ENCODE measurements at places on chromosomes 3 and 15.

DNA sequence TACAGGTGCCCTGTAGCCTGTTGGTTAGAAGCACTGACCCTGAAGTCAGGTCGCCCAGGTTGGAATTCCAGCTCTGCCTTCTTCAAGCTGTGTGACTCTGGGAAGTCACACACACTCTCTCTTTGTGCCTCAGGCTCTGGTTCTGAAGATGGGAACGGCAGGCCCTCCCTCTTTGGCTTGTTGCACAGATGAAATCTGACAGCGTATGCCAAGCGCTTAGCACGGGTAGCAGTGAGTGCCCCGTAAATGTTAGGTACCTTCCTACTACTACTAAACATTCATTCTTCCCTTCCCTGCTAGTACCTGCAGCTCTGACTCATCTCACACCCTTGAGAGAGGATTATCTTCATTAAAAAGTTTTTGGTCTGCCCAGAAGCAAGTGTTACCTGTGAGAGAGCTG is 139.0 kb downstream of the PGPEP1L start:
- DNase-seq: no peak

GRCh38 chr15:88139936-88140335 is 116.6 kb downstream of the NTRK3 start:
- DNase-seq: no peak

DNA sequence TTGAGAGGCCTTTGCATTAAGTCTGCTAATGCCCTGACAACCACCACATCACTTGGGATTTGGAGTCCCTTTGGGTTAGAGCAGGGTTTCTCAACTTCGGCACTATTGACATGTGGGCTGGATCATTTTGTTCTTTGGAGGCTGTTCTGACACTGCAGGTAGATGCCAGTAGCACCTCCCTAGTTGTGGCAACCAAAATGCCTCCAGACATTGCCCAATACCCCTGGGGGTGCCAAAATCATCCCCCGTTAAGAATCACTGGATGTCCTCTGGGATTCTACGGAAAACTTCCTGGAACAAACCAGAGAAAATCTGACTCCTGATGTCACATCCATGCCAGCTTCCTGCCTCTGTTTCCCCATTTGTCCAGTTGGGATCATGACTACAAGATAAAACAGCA is 37.2 kb upstream of the BLM start:
- DNase-seq: no peak

DNA sequence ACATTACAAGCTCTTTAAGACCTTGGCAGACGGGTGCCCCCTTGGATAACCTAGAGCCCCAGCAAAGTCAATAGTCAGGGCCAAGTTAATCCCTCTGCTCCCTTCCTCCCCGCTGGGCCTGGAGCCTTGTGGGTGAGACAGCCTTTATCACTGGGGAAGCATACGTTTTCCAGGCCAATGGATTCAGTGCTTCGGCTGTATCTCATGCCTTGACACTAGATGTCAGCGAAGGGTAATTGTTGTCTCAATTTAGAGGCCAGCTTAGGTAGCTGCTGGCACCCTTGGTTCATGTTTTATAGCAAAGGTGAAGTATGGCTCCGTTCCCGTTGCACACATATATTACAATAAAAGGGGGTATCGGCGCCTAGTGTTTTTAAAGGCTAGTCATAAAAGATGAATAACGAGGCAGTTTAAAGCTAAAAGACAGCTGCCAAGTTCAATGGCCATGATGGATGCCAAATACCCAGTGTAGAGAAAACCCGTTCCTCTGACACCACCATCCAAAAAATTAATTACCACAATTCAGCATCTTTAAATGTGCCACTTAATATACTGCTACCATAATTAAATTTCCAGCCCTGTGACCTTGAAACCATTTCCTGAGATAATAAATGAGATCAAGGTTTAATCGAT is 52.3 kb upstream of the BNIP2 start:
- no peak for DNase-seq

DNA sequence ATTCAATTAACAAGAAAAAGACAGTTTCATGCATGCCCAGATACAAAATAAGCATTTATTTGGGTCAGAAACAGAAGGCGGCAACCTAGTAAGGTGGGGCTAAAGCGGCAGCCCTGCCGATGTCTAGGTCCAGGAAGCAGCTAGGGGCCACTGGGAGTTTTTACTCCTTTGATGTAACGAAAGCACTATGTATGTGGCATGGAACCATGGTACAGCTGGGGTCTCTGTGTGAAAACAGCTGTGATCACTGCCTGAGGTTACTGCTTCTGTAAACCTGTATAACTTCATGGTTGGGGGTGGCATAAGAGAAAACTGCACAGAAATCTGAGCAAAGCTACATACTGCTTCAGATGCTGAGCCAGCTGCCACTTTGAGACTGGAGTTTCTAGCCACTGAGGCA is 119.5 kb downstream of the ZNF280D start:
- no peak for DNase-seq

DNA sequence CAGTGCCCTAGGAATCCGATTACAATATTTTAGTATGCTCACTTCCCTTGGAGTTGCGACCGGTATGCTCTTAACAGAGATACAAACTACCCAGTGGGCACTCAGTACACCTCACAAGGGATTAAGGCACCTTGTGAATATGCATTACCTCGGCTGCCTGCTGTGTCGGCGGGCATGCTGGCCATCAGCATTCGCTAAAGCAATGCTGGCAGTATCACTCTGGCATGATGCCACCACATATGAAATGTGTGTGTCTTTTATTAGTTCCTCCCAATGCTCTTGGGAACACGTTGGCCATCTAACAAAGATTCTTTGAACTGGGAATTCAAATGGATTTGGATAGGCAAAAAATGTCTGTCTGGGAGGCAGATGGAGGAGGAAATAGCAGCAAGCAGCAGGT is 67.4 kb upstream of the FOXB1 start:
- no peak for DNase-seq

DNA sequence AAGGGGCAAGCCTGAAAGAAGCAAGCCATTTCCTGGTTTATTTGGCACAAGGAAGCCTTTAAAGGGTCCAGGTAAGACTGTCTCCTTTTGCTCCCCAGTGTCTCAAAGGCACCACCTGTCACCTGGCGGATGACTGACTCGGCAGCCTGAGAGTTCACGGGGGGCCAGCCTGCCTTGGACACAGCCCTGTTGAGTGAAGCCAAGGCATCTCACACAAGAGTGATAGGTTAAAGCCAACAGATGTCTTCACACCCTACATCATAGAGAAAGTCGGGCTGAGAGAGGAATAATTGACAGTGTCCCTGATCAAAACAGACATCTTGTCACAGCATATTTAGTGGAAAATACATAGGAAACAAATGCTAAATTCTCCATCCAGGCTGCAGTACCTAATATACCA is 28.2 kb upstream of the LIPC start:
- no peak for DNase-seq

GRCh38 chr3:198067416-198067815 is 107.4 kb downstream of the LMLN start:
- DNase-seq: no peak

DNA sequence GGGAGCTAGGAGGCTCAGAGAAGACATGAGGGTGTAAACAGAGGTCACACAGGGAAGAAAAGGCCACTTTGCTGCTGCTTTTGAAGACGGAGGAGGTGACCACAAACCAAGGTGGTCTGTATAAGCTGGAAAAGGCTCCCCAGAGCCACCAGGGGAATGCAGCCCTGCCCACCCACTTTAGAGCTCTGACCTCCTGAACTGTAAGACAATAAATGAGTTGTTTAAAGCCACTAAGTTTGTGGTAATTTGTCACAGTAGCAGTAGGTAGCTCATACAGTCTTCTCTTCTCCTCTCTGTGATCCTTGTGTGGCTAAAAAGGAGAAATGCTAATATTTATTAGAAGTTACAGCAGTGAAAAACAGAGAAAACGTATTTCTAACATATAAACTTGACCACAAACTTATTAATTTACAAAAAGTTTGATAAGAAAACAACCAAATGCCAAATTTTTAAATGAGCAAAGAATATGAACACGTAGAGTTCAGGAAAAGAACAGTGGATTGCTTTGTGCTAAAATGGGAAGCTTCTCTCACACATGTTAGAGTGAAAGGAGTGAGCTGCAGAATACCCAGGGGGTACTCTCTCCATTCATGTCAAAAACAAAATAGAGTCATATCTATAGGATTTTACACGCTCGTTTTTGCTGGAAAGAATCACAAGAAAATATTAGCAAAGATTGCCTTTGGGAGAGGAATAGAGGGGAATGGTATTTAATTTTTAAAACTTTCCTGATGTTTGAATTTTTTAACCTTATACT is 71.0 kb downstream of the NOX5 start:
- DNase-seq: no peak

GRCh38 chr15:89829616-89830440 is 15.2 kb upstream of the ANPEP start:
- DNase-seq: no peak

DNA sequence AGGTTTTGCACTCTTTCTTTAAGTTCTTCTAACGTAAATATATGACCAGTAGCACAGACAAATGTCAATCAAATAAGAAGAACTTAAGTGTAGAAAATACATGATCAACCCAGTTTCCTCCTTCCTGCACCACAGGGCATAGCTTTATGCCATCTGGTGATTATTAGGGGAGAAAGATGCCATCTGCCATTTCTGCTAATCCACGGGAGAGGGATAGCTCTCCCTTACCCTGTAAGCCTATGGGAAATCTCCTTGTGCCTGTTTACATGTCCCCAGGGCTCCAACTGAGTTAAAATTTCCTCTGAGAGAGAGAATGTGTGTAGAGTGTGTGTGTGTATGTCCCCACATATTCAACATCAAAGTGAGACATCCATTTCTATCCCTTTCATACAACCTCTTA is 135.9 kb downstream of the RSL24D1 start:
- no peak for DNase-seq

DNA sequence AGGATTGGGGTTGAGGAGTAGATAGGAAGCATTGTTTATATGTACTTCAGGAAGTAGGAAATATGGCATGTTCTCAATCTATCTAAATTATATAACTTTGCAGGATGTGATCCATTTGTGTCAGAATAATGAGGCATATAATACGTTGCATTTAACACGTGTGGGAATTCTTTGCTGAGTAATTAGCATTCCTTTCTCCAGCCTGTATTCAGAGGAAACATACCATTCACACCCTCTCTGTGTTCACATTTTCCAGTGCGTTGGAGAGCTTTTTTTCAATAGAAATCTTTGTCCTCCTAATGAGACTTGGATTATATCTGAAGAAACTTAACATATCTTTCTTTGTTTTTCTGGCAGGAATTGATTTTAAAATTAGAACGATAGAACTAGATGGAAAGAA is 33.0 kb upstream of the APH1B start:
- DNase-seq: no peak

GRCh38 chr3:194585880-194586281 is 47.3 kb downstream of the TMEM44 start:
- DNase-seq: no peak

DNA sequence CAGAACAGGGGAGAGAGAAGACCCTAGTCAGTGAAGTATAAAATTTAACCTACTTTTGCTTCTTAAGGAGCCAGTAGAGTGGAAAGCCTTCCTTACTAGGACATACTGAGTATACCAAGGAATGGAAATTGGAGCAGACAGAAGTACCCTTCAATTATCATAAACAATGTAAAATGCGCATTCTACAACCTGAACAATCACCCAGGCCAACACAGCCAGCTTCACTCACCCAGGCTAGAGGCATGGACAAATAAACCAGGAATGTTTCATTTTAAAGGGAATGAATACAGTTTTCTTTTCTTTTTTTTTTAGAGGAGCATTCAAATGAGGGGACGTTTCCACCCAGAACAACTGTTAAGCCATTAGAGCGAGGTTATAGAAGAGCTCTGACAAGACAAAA is 41.9 kb upstream of the PLXND1 start:
- no peak for DNase-seq

DNA sequence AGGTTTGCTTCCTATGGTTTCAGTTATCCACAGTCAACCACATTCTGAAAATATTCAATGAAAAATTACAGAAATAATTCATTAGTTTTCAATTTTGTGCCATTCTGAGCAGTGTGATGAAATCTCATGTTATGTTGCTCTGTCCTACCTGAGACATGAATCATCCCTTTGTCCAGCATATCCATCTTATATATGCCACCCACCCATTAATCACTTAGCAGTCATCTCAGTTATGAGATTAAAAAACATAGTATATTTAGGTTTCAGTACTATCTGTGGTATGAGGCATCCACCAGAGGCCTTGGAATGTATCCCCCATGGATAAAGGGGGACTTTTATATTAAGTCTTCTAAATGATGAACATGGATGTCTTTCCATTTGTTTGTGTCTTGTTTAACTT is 64.7 kb upstream of the PROK2 start:
- DNase-seq: no peak

- no peak for DNase-seq
Measured at GRCh38 chr15:63061975-63062374, 19.4 kb downstream of the TPM1 start.

GRCh38 chr15:60223176-60223575 is 174.6 kb downstream of the ANXA2 start:
- no peak for DNase-seq

DNA sequence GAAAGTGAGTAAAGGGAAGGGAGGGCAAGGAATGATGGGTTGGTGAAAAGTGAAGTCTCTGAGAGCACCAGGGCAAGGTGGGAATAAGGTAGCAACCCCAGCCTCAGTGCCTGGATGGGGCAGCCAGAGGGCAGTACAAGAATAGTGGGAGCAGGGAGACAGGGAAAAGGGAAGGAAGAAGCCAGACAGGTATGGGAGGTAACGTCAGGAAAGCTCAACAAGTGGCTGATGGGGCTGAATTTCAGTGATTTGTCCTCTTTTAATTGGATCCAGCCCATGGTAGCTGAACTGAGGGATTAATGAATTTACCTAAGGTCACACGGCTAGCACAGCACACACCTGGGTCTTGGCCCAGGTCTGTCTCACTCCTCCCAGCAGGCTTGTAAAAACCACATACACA is 12.6 kb downstream of the RORA start:
- no peak for DNase-seq

- DNase-seq: no peak
Measured at GRCh38 chr3:180278583-180279188, 241.9 kb upstream of the PEX5L start.

DNA sequence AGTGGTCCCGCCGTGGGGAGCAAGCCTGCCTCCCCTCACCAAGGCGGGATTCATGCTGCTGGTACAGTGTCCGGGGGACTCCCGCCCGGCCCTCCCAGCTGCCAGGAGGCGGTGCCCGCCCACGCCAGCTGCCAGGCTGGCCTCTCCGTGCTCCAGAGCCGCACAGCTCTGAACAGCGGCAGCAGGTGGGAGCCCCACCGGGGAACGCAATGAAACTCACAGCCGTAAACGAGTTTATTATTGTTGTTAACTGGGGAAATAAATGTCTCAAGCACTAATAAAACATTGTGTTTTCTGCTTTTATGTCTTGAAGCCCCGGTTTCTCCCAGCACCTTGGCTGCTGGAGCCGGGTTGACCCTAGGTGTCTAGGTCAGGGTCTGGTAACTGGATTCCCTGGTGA is 317.7 kb upstream of the TLE3 start:
- no peak for DNase-seq

GRCh38 chr3:186931532-186932280 is 1.4 kb downstream of the ST6GAL1 start:
- DNase-seq: no peak

- no peak for DNase-seq
Measured at GRCh38 chr3:16048435-16049318, 125.8 kb upstream of the GALNT15 start.

All from AG04449 (cell line).